ENCODE measurements at places on chromosomes 1 and 21.

DNA sequence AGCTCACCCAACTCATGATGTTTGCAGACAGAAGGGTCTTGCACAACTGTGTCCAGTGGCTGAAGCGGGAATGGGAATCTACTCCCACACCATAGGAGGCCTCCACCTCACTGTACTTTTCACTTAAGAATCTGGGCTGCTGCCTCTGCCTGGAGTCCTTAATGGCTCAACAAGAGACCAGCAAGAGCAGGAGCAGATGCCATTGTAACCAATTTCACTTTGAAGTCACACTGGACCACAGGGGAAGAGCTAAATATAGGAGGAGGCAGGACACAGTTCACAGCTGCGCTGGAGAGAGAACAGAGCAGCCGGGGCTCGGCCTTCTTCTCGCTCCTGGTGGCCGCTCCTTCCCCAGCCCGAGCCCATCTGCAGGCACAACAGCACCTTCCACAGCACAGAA lies 120.4 kb downstream of the SIPA1L2 start:
- no peak for DNase-seq

GRCh38 chr1:187509091-187509490 lies 680.3 kb downstream of the PLA2G4A start:
- DNase-seq, result peak; percentile 60

DNA sequence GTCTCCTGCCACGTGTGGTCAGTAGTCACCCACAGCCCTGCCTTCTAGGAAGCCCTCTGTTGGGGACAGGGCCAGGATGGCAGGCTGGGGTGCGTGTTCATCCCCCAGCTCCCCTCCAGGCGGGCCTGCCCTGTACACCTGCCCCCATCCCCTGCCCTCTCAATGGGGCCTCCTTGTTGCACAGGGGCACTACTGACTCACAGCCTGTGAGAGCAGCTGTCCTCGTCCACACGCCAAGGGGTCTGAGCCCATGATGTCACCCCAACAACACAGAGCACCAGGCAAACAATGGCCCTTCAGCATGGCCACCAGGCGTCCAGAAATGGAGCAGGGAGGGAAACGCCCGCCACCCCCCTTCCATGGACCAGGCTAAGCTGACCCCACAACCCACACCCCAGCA lies 64.3 kb downstream of the ARHGEF16 start:
- no peak for DNase-seq

GRCh38 chr1:27372808-27373690 lies 1.6 kb downstream of the FCN3 start:
- DNase-seq, result no peak

DNA sequence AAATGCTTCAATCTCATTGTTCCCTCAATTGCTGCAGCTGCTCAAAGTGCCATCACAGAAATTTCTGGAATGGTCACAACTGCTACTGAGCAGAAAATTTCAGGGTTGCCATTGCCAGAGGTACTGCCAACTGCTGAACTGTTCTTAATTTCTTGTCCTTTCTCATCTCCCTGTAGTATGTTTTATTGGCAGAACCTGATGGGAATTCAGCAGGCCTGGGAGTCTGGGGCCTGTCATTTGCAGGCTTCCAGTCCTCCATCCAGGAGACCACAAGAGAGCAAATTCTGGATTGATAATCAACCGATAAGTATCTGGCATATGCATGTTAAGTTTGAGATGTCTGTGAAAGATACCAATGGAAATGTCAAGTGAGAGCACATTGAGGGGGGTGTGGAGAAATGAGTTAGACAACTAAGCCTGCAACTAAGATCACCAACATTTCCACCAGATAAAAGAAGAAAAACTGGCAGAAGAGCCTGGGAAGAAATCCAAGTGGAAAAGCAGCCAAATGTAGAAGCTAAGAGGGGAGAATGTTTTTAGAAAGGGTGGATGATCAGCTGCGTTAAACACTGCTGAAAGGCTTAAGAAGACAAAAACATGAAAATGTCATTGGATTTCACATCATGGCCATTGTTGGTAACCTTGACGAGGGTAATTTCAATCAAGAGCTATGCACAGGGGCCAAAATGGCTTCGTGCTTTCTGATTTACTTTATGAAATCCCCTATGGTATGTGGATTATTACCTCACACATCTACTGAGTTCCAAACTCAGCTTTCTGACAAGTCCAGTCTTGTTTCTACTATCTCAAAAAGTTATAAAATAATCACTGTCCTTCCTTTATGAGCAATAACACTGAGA lies 648.1 kb downstream of the PLPP3 start:
- no peak for DNase-seq
